ENCODE measurements at places on chromosomes 4 and X. TPM values are rescaled to one million over a fixed set of nuclear protein-coding genes. Genes with fewer than 3 reads are reported as not detected.

- no peak for DNase-seq
Measured at GRCh38 chr4:87067124-87067885, 132.5 kb downstream of the AFF1 start.

DNA sequence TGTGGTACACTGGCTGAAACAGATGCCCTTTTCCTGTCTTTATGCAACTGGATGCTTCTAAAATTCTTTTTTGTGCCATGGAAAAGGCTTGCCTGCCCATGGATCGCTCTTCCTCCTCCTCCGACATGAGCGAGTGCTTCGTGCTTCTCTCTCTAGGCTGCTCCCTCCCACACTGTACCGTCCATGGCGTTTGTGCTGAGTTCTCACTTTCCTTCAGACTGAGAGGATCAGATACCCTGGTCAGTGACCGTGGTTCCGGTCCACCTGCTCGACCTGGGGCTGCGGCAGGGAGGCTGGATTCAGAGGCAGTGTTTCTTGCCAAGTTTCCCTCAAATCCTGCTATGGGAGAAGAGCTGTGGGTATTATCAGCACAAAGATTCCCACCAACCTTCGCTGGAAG lies 10.2 kb upstream of the CLDN24 start:
- no peak for DNase-seq

DNA sequence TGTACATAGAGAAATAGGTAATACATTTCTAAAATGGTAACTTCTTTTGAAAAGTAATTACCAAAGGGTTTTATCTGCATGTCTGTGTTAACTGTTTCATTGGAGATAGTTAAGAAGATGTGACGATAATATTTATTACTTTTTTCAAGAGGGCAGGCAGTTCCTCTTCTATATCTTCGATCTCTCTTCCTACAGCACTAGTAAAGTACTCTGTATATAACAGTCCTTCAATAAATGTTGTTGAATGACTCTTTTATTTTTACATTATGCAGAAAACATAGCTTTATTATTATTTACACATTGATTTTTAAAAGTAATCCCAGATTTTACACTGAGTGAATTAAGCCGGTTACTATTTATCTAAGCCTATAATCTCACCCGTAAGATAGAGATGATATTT lies 51.8 kb downstream of the TMPRSS11E start:
- DNase-seq, result no peak

- DNase-seq, result peak; percentile 95
Measured at GRCh38 chrX:100636321-100636991, at the start of gene TSPAN6. Gene TSPAN6, minus strand, starts transcription at chrX:100636806. Its CDS starts 112 bp downstream, at chrX:100636694.

- DNase-seq, result peak; percentile 7
Measured at GRCh38 chr4:96729641-96730040, 889.7 kb downstream of the PDHA2 start.

DNA sequence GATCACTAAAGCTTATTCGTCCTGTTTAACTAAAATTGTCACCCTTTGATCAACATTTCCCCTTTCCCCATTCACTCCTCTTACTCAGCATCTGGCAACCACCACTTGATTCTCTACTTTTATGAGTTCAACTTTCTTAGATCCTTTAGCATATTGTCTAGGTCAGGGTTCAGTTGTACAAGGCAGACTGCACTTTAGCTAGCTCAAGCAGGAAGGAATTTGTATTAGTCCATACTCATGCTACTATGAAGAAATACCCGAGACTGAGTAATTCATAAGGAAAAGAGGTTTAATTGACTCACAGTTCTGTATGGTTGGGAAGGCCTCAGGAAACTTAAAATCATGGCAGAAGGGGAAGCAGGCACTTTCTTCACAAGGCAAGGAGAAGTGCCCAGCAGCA lies 44.3 kb downstream of the TASL start:
- DNase-seq, result no peak

DNA sequence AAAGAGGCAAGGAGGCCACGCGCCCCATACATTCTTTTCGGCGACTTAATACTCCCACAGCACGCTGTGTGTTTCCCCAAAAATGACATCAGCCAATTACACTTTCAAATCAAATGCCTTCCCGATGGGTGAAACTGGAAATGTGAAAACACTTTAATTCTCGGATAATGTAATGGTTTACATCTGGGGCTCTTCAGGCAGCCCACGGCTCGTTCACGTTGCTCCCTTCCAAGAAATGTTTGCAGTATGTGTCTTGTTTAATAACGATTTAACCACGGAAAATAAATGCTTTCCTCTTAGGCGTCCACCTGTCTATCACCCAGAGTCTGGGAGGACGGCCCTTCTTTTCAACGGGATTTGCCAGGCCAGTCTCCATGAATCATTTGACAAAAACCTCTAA lies 272.5 kb downstream of the SHOX start:
- DNase-seq, result peak; percentile 64

Gene ETDA
- not detected for total RNA-seq

DNA sequence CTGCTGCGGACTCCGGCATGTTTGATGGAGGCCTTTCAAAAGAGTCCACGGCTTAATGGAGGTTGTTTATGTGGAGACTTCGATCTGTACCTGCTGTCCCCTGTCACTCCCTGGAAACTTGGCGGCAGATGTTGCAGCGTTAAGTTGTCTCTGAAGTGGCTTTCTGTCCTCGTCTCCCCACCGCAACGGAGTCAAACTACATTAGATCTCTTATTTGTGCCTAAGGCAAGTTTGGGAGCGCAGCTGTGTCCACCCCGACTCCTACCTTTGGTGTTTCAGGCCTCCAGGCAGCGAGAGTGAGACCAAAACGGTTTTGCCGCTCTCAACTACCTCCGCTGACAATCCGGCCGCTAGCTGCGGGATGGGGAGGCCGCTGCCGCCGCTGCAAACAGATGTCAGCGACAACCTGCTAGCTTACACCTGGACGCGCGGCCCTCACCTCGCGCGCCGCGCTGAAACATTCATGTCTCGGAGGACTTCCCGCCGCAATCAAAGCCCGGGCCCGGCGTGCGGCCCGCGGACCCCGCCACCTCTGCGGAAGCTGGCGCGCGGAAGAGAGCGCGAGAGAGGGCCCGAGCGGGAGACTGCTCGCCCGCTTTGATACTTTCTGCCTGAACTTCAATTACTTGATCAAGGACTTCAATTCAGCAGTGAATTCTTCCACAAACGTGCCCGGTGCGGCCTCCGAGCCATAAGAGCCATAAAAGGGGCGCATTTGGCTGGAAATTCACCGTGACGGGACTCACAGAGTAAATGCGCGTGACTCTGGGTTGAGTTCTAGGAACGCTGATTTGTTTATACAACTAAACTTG lies 108.4 kb downstream of the ANTXR2 start:
- DNase-seq, result peak; percentile 64

GRCh38 chr4:184386271-184386781 lies 88.0 kb downstream of the IRF2 start:
- DNase-seq, result no peak

- DNase-seq, result no peak
Measured at GRCh38 chr4:26723216-26723615, 137.4 kb upstream of the STIM2 start.

GRCh38 chr4:73684097-73684496 lies 56.3 kb upstream of the CXCL8 start:
- DNase-seq, result peak; percentile 19

Gene STX18
- total RNA-seq, result 17.4 TPM

DNA sequence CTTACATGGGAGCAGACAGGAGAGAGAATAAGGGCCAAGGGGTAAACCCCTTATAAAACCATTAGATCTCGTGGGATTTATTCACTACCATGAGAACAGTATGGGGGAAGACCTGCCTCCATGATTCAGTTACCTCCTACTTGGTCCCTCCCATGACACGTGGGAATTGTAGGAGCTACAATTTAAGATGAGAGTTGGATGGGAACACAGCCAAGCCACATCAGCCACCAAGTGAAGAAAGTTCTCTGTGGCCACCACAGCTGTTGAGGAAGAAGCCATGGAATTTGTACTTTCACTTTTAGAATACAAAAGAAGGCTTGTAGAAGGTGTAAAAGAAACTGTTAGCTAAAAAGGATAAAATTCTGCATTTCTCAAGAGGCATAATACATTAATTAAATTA lies 67.0 kb upstream of the CXorf51A start:
- no peak for DNase-seq

DNA sequence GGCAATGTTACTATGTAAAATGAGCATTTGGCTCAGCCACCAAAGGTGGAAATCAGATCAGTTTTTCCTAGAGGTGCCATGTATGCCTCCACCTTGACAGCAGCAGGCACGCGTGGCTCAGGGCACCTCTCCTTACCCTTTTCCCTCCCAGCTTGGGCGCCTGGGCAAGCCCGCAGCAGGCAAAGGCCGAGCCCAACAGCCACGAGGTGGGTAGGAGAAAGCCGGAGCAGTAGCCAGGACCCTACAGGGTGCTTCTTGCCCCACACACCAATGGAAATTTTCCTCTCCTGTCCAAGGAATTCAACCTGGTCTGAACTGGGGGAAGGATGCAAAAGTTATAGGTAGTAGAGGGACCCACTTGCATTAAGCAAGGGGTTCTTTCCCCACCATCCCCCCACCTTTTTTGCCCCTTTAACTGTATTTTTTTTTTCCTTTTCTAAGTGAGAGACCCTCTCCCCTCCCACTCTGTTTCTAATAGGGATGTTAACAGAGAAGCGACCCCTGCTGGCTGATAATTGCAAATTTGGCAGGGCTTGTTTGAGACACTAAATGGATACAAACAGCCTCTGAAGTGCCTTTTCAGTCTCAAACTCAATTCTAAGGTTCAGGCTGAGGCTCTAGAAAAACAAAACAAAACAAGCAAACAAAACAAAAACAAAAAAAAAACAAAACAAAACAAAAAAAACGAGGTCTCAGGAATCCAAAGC lies 895.1 kb downstream of the PCDH18 start:
- DNase-seq, result no peak

GRCh38 chr4:145934434-145935047 lies 4.1 kb downstream of the ZNF827 start:
- DNase-seq, result peak; percentile 17

- DNase-seq, result no peak
Measured at GRCh38 chr4:8441499-8442091, 1.0 kb downstream of the TRMT44 start.

DNA sequence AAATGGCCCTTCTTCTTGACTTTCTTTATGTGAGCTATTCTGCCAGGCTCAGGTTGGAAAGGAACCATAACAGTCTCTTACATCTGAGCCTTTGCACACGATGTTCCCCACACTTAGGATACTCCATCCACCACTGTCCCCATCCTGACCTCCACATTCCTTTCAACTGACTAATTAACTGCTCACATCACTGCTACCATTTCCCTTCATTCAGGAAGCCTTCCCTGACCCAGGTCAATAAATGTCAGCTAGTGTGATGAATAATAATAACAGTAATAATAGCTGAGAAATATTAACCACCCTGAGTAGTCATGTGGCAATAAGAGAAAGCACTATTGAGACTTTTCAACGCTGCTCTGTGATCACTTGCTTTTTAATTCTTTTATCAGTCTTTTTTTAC lies 291.7 kb downstream of the KCNIP4 start:
- no peak for DNase-seq

Gene SHOX
- total RNA-seq, result not detected

- DNase-seq, result peak; percentile 17
Measured at GRCh38 chr4:169774466-169775445, 17.0 kb upstream of the HPF1 start.
